T-helper 2 cell treated with Interferon-gamma antibody and Interleukin-4, amounts not matched to agents 100 ng/mL and 5 ng/mL, for 36 hours (primary cell): ENCODE measurements at places on chromosomes 4 and X. TPM values are rescaled to one million over a fixed set of nuclear protein-coding genes. Genes with fewer than 3 reads are reported as not detected.

UBA1 gene
- 197 and 205 TPM in 2 replicates for total RNA-seq

MAGEE1 gene
- total RNA-seq = 2.0 and 2.2 TPM in 2 replicates

GAGE12E gene
- total RNA-seq = not detected in 2 replicates

ADH1C gene
- total RNA-seq = not detected in 2 replicates

FATE1 gene
- not detected in 2 replicates for total RNA-seq

MAP3K15 gene
- 0.09 and 0.11 TPM in 2 replicates for total RNA-seq

RAB39B gene
- total RNA-seq = 8.4 and 8.7 TPM in 2 replicates

TMEM154 gene
- 27.6 and 29.7 TPM in 2 replicates for total RNA-seq

PDE5A gene
- total RNA-seq = 0.52 and 0.59 TPM in 2 replicates

TLR2 gene
- 3.9 and 4.5 TPM in 2 replicates for total RNA-seq

PPEF2 gene
- total RNA-seq = 0.07 and 0.52 TPM in 2 replicates

TMSB15A gene
- 0.39 and 0.50 TPM in 2 replicates for total RNA-seq

MAGEA2 gene
- total RNA-seq = not detected in 2 replicates

MAGEA8 gene
- total RNA-seq = not detected in 2 replicates

PABPC5 gene
- not detected in 2 replicates for total RNA-seq

UGT2B28 gene
- not detected in 2 replicates for total RNA-seq

SSX2B gene
- not detected in 2 replicates for total RNA-seq

PPARGC1A gene
- not detected in 2 replicates for total RNA-seq
